ENCODE measurements at places on chromosomes 1 and 21.

DNA sequence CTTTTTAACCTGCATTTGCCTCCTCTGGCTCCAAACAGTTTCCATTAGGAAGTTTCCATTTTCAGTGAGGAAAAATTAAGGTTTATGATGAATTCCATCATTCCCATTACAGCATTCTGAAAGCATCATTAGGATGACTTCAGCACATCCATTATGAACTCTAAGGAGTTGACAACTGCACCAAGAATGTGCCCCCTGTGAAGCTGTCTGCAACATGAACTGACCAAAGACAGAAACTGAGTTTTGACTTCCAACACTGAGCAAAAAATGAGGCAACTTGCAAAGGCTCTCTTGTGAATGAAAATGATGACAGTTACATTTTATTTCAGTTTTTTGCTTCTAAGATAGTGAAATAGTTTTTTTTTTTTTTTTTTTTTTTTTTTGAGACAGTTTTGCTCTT, 18.3 kb upstream of the KCNE1 start:
- DNase-seq: no peak

DNA sequence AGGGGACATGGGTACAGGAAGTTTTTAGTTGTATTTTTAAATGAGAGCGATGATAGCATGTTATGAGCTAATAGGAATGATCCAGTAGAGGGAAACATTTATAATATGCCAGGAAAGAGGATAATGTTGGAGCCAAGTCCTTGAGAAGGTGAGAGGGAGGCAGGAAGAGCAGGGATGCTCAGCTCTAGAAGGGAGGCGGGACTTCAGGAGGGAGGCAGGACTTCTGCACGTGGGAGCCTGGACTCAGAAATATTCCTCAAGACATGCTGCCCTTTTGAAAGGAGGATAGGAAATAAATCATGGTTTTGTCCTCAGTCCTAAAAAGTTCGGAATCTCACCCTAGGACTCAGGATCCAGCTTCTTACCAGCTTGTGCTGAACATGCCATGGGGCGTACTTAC, 5.9 kb downstream of the ADARB1 start:
- DNase-seq: no peak

- no peak for DNase-seq
Observed at GRCh38 chr1:8362701-8363101, 44.8 kb downstream of the SLC45A1 start.

GRCh38 chr1:199859491-199859933, 168.0 kb upstream of the NR5A2 start:
- no peak for DNase-seq

GRCh38 chr1:221965252-221965651, 223.4 kb upstream of the DUSP10 start:
- no peak for DNase-seq

- no peak for DNase-seq
Observed at GRCh38 chr1:24021403-24022266, 41.5 kb upstream of the SRSF10 start.

GRCh38 chr1:238380167-238380566, 489.4 kb upstream of the ZP4 start:
- no peak for DNase-seq

DNA sequence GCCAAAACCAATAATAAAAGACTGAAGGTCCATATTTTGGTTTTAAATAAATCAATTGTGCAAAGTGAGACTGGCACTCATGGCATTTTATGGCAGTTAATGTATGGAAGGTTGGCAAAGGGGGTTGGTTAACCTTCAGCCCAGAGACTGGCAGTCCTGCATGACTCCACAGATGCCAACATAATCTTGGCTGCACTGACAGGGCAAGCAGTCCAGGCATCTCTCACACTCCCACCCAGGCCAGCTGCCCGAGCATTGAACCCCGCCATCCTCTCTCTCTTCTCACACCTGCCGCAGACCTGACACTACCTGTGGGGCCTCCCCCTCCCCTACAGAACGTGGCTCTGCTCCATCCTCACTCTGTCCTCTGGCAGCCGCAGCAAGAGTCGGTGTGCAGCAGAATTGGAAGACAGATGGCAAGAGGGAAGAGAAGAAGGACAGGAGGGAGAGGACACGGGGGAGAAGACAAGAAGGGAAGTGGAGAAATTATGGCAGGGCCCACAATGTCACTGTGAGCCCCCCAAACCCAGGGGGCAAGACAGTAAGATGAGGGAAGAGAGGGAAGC, 43.7 kb downstream of the ITPKB start:
- no peak for DNase-seq

GRCh38 chr1:99548943-99549605, 96.8 kb upstream of the PALMD start:
- no peak for DNase-seq

DNA sequence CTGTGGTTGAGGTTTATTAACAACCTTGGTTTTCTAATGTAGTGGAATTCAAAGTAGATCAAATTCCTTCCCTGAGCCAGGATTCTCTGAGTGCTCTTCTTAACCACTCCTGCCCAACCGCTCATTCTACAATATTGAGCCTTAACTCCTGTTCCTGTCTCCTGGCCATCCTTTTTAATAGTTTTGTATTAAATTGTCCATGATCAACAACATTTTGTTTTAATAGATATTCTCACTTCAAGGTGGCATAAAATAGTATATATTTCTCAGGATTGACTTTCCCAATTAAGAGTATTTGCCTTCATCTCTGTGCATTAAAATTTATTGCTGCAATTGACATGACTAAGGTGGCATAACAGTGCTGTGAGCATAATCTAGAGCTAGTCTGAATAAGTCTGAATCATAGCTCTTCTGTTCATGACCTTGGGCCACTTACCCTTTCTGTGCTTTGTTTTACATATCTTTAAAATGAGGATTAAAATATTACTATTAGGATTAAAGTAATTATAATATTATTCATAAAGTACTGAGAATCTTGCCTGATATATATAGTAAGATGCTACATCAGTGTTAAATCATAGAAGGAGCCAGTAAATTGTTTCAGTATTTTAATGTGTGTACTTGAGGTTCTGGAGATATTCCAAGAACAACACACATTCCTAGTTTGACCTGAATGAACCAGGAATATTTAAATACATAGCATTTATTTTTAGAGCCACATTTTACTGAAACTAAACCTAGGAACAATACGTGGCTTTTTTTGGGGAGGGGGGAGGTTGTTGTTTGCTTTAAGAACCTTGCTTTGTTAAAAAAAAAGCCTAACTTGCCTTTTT, 76.4 kb downstream of the ADGRL2 start:
- no peak for DNase-seq

- no peak for DNase-seq
Observed at GRCh38 chr1:90413519-90413918, 303.6 kb downstream of the BARHL2 start.

- no peak for DNase-seq
Observed at GRCh38 chr1:213947200-213947801, 40.5 kb upstream of the PROX1 start.

DNA sequence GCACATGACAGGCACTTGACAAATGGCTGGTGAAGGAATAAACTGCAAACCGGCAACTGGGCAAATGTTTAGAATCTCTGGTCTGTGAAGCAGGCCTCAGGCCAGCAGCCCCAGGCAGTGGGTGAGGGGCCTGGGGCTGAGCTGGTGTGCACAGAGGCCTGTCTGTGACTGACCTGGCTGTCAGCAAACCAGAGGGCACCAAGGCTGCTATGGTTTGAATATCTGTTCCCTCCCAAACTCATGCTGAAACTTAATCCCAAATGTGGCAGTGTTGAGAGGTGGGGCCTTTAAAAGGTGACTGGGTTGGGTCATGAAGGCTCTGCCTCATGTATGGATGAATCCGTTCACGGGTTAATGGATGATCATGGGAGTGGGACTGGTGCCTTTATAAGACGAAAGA, 139.8 kb downstream of the DMRTB1 start:
- no peak for DNase-seq

GRCh38 chr1:76901158-76901767, 34.0 kb downstream of the ST6GALNAC5 start:
- peak; percentile 3 for DNase-seq

DNA sequence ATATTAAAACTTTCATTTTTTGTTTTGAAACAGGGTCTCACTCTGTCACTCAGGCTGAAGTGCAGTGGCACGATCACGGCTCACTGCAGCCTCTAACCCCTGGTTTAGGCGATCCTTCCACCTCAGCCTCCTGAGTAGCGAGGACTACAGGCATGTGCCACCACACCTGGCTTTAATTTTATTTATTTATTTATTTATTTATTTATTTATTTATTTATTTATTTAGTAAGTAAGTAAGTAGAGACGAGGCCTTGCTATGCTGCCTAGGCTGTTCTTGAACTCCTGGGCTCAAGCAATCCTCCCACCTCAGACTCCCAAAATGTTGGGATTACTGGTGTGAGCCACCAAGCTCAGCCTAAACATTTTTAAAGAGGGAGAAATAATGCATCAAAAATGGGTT, 1.2 kb upstream of the SETSIP start:
- DNase-seq: no peak

DNA sequence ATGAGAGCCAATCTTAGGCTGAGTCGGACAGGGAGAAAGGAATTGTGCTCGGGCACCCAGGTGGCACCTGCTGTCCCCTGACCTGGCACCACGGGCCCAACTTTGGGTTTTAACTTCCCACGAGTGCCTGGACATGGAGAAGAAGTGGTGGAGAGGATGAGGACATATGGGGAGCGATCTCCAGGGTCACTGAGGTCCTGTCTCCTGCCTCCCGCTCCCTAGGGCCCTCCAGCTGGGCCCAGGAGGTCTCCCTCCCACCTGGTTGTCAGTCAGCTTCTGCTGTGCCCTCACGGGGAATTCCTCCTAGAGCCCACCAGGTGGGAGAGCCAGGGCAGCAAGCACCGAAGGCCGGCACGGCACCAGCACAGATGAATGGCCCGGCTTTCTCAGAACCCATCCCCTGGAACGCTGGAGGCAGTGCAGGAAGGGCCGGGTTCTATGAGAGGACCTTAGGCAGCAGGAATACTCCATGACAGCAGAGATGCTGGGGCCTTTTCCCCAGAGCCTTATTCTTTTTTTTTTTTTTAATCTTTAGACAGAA, 435.5 kb downstream of the CAMTA1 start:
- DNase-seq: no peak

- no peak for DNase-seq
Observed at GRCh38 chr1:30808067-30808662, 50.6 kb upstream of the LAPTM5 start.

DNA sequence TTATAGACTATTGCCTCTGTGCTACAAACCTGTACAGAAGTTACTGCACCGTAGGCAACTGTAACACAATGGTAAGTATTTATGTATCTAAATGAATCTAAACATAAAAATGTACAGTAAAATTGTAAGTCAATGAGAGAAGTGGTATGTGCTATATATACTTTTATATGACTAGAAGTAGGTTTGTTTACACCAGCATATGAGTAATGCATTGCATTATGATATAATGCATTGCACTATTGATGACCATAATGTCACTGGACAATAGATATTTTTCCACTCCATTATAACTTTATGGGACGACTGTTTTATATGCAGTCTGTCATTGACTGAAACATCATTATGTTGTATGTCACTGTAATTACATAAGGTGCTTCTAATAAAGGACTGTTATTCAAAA, 340.3 kb upstream of the SNX7 start:
- DNase-seq: no peak

DNA sequence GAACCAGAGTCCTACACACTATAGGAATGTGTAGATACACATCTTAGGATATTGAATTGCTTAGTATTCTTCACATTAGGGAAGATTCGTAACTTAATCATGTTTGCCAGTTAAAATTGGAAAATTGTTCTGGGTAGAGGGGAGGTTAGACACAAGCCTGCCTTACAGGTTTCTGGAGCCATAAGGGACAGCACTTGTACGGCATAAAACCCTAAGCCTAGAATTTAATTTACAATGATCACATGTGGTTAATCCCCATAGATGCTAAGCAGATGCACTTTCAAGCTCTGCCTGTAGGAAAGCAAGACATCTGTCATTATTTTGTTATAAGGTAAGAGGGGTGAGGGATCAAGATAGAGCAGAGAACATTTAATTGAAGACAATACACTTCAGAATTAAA, 820.7 kb downstream of the NCAM2 start:
- DNase-seq: no peak

DNA sequence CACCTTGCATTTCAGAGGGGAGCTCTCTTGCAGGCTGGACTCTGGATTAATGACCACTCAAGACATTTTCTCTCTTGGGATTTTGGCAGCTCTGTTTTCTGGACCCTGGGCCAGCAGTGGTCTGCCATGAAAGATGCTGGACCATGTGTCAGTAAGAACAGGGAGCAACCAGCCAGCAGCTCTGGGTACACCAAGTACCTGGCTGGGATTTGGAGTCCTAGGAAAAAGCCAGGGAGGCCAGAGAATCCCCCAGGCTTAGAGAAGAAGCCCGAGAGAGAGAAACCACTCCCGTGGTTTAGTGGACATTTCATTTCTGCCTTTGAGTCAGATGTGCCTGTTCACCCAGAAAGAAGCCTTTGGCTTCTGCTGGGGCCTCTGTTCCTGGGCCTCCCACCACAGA, 2.5 kb downstream of the NFASC start:
- DNase-seq: no peak

- no peak for DNase-seq
Observed at GRCh38 chr1:193042766-193043691, 16.1 kb downstream of the UCHL5 start.

GRCh38 chr1:109149874-109150601, 36.1 kb downstream of the ELAPOR1 start:
- no peak for DNase-seq

GRCh38 chr21:37264808-37265207, 2.3 kb downstream of the VPS26C start:
- no peak for DNase-seq

DNA sequence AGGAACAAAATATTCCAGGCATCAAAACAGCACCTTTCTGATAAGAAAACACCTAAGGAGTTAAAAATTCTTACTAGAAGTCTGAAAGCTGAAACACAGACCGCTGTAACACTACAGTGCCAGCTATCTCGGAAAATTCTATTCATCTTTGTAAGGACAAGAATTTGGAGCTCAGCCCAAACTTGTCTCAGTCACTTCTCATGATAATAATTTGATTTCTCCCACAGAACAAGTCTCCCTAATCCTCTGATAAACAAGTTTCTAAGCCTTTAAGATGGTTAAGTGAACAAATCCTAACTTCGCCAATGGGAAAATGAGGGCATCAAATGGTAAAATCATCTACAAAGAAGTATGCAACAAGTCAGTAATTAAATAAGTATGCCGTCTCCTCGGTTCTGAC, 59.9 kb downstream of the SIPA1L2 start:
- no peak for DNase-seq

GRCh38 chr1:227607336-227607898, 44.1 kb downstream of the ZNF678 start:
- no peak for DNase-seq

- DNase-seq: no peak
Observed at GRCh38 chr1:100383743-100384405, 31.6 kb downstream of the CDC14A start.

DNA sequence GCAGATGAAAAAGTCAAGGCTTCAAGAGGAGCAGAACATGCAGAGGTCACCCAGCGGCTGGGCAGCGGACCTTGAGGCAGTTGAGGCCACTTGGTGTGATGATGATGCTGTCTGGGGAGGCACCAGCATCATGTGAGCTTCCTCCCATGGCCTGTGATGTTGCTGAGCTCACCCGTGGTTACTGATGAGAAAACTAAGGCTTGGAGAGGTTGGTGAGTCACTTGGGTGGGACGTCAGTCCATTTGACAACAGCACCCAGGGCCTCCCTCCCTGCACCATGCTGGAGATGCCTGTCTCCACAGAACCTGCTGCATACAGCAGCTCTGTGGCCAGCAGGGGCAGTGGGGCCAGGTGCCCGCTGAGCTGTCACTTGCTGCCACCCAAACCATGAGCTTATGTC, 146.8 kb downstream of the NPHP4 start:
- DNase-seq: no peak
